ENCODE measurements at places on chromosomes 2 and 18.

GRCh38 chr18:26460449-26461091, 87.8 kb downstream of the KCTD1 start:
- no peak for DNase-seq

- DNase-seq, result peak; percentile 1
These were observed 26.9 kb upstream of the DNMT3A start for GRCh38 chr2:25368660-25369059.

DNA sequence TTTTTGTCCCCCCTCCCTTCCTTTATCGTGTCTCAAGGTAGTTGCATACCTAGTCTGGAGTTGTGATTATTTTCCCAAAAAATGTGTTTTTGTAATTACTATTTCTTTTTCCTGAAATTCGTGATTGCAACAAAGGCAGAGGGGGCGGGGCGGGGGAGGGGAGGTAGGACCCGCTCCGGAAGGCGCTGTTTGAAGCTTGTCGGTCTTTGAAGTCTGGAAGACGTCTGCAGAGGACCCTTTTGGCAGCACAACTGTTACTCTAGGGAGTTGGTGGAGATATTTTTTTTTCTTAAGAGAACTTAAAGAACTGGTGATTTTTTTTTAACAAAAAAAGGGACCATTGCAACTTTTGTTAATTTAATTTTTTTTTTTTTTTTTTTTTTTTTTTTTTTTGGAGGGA, 2.1 kb downstream of the SOX11 start:
- DNase-seq, result no peak

GRCh38 chr2:238422285-238422684, 4.4 kb upstream of the ASB1 start:
- DNase-seq, result no peak

DNA sequence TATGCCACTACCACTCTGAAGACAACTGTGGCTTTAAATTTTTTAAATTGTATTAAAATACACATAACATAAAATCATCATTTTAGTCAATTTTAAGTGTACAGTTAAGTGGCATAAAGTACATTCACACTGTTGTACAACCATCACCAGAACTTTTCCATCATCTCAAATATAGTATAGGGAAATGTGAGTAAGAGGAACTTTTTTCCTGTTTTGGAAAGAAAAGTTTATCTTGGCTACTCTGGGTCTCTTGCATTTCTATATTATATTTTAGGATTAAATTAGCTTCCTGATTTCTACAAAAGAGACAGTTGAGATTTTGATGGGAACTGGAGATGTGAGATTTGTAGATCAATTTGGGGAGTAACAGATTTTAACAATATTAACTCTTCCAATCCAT, 3.3 kb downstream of the TPGS2 start:
- DNase-seq, result no peak

GRCh38 chr2:120771111-120771780, 35.6 kb downstream of the GLI2 start:
- peak; percentile 5 for DNase-seq

DNA sequence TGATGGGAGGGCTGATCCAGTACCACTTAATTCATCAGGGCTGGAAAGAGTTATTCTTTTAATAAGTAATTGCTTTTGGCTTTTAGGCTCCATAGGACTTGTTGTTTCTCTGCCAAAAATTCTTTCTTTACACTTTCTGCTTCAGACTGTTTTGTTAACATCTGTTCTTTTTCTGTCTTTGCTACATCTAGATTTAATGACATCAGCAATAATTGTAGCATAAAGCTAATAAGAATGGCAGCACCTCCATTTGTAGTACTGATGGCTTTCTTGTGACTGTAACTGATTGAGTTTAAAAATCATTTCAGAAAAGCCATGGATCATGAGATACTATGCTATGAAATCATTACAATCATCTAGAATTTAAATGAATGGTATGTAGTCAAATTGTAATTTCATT, 46.4 kb upstream of the ACKR3 start:
- DNase-seq, result no peak

DNA sequence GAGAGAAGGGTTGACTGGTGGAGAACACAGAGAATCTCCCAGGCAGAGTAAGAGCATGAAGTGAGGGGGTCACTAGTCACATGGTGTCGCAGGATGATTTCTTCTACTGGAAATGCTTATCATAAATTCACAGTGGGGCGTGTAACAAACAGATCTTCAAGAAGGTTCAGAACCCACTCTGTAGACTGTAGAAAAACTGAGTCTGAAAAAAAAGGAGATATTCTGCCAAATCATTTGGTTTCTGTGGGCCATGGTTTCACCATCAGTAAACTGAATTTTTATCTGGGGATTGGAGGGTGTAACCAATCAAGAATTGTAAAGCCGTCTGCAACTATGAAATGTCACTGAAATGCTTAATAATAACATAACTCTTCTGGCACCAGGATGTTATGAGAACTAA, 15.0 kb downstream of the TPGS2 start:
- DNase-seq, result no peak

DNA sequence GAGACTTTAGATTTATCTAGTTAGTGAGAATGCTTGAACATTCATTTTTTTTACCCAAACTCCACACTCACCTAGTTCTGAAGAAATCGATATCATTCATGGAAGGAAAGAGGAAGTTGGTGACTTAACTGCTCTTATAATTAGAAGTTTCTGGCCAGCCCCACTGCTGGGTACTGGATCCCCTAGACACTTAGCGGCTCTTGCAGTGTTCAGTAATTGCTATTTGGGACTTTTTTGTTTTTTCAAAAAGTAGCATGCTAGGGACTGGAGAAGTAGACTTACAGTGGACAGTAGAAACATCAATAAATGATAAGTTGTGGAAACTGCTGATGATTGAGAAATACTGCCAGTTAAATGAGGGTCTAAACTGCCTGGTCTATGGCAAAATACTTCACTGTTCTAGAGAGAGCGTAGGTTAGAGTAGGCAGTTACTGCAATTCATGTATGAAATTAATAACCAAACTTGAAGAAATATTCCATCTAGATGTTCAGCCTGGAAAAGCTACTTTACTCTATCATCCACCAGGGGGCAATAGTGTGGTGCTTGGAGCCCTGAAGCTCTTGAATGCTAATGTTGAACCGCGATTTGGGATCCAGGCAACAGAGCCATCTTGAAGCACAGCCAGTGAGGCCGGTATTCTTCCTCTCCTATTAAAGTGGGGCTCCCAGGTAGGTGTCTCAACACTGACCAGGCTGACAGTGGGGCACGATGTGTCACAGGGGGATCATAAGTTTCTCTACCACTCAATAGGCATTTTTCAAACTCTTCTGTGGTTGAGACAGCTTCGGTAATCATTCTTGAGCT, 146.1 kb upstream of the SESTD1 start:
- DNase-seq, result no peak

- DNase-seq, result peak; percentile 24
These were observed 30.6 kb downstream of the ORC4 start for GRCh38 chr2:147989809-147990403.

GRCh38 chr2:99858951-99859596, 283.3 kb downstream of the AFF3 start:
- no peak for DNase-seq

DNA sequence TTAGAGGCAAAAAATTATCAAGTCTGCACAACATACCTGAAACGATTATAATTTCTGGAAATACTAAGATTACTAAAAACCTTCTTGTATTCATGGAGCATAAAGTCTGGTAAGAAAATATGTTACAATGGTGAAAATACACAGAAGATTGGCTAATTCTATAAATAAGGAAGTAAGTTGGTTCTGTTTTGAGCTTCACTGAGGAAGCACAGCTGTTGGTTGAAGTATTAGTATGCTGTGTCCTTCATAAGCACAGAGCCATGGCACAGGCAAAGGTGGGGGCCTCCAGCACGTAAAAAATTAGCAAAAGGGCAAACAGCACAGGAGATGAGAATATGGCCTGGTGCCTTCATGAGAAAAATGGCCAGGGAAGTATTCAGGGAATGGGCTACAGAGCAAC, 40.4 kb upstream of the ANKRD62 start:
- DNase-seq, result no peak

GRCh38 chr2:214593727-214594126, 182.9 kb downstream of the VWC2L start:
- DNase-seq, result no peak

- no peak for DNase-seq
These were observed 50.2 kb upstream of the RAPGEF4 start for GRCh38 chr2:172685467-172685866.

- peak; percentile 77 for DNase-seq
These were observed 18.3 kb upstream of the CXCR4 start for GRCh38 chr2:136135921-136136906.

DNA sequence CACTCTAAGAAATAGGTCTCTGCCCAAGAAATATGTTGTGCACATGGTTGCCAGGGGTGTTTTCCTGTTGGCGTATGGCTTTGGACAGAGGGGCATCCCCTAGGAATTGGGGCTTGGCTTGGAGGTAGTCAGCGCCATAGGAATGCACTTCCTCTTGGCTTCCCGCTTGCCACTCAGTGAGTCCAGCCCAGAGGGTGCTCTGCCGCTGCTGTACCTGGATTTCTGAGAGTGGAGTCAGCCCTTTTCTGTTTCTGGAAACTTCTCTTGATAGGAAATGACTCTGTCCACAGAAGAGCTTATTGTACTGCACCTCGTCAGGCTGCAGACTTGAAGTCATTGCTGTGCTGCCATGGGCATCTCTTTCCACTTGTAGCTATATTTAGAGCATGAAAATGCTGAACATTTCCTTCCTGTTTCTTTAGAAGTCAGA, 116.7 kb upstream of the MGAT5 start:
- no peak for DNase-seq

DNA sequence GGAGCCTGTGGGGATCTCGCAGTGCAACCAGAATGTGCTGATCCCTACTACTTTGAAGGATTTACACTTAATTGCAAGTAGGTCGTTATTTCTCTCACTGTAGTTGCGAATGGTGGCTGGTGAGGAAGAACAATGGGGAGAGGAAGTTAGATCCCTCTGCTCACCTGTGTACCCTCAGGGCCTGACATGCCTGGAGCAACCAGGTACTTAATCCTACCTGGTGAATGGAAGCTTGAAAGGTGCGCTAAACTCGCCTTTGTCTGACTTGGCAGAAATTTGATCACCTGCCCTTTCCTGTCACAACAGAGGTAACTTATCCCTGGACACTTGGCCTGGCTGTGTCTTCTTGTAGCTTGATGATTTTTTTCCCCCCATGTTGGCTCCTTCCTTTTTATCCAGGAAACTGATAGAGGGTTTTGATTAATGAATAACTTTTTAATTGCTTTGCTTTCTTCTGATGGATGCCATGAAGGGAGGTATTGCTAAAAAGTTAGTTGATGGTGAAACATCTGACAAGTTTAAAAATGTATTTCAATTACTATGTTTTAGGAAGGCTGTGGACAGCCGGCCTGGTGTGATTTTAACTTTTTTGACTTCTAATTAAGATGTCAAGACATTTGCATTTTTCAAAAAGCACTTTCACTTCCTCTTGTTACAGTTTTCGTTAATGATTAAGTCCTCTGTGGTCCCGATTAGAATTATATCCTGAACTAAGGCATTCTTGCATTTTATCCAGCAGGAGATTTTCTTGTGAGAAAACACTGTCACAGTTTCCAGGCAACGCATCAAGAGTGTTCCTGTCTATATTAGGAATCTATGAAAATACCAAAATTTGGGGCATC, 9.2 kb downstream of the SGPP2 start:
- DNase-seq, result no peak

DNA sequence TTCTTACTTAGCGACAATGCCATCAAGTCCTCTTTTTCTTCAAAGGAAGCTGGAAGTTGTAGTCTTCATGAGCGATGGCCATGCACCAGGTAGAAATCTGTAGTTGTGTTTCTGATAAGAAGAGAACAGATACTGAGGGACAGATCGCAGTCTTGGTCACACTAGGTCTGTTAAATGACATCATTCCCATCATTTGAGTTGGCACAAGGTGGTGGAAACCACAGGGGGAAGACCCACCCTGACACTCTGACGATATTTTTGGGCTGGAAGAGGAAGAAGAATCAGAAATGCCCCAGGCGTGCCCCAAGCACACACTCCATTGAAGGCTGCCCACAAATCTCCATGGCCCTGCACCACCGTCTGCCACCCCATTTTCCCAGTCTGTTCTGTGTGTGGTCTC, 89.0 kb upstream of the BOD1L2 start:
- DNase-seq, result no peak

DNA sequence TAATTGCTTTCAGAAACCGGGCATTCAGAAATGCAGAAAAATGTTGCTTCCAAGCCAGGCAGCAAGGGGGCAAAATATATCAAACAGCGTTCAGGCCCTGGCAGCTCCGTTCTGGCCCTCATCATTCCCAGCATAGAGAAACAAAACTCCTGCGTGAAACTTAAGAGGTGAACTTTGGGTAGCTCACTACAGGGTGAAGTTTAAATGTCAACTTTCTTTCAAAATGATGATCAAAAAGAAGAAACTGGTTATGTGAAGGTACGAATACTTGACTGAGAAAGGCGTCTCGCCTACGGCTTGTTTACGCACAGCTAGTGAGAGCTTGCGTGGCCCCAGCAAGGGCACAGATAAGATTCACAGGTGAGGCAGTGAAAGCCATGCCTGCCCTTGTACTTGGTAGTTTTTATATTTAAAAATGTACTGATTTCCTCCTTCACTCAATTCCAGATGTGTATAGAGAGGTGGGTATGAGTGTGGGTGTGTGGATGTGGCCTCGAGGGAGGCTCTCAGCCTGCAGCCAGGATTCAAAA, 127.5 kb downstream of the NFATC1 start:
- DNase-seq, result peak; percentile 64

DNA sequence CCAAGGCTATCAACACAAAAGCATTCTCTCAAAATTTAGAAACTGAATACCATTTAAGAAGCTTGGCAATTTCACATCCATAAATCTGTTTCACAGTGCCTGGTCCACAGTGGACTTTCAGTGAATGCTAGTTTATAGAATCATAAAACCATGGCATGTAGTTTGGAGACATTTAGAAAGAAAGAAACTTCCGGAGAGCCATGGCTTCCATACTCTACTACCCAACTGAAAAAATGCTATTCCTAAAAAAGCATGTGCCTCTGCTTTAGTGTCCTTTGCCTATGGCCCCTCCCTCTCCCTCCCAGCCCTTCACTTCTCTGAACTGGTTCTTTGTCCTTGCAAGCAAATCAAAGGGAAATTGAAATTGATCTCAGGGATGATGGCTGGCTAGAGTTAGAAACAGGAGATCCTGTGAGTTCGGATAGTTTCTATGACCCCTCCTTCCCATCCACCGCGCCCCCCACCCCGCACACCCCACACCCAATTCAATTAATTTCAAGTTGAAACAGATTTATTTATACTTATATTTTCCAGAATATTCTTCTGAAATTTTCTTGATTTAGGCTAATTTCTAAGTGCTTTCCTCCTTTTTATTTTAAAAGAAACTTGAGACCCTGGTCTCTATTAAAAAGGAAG, 248.3 kb downstream of the TRIB2 start:
- DNase-seq, result no peak

- no peak for DNase-seq
These were observed 101.7 kb upstream of the FZD7 start for GRCh38 chr2:201931951-201932350.

DNA sequence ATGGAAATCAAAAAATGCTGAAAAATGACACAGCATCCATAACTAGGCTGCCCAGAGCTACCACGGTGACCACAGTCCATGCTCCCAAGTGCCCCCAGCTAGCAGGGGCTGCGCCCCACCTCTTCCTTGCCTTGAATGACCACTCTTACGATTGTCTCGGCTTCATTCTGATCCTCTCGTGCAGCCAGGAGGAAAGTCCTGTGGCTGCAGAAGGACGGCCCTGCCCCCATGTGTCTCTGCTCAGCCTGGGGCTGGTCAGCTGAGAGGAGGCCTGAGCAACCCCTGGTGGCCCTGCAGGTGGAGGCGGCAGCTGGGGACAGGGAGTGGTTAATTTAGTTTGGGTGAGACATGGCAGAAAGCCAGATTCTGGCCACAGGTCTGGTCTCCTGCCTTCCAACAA, 54.3 kb downstream of the KCNF1 start:
- DNase-seq, result no peak

GRCh38 chr2:31226266-31226665, 7.7 kb upstream of the EHD3 start:
- no peak for DNase-seq
